Activated T-helper 9 cell treated with anti-CD3 and anti-CD28 coated beads, Interleukin-2, amount 50 U/mL, for 16 hours (primary cell): ENCODE measurements at places on chromosomes 13 and 19.
A peak's percentile ranks its signal among the peaks of the same experiment; 100 is the strongest.

GRCh38 chr13:26227166-26227971, 5.3 kb upstream of the RNF6 start:
- no peak for DNase-seq

- no peak for DNase-seq
These were observed 9.1 kb upstream of the POP4 start for GRCh38 chr19:29596885-29597525.

GRCh38 chr13:108534728-108535127, 94.7 kb upstream of the MYO16 start:
- no peak for DNase-seq

GRCh38 chr13:103291798-103292572, 225.8 kb upstream of the SLC10A2 start:
- DNase-seq = no peak

DNA sequence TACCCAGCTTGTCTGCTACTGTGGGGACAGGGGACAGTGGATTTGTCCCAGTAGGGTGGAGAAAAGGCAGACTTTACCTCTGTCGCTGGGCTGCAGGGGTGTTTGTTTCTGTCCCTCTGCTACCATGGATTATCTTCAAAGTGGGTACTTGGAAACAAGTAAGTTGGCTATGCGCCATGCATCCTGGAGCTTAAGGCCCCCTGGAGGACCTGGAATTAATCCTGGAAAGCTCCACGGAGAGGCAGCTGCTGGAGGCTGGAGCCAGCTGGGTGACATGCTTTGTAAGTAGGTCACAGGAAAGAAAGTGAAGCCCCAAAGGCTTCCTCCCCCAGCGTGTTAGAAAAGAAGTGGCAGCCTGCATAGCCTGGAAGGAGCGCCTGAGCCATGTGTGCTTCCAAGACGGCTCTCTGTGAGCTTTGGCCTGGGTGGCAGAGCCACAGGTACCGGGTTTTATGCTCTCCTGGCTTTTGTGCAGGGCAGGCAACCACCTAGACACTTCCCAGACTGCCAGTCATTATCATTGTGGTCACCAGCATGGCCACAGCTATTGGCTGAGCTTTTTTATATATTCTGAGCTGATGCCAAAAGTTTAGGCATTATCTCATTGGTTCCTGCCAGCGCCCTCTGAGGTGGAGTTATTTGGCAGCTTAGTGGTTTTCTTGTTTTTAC, 9.5 kb downstream of the B3GLCT start:
- DNase-seq = no peak

DNA sequence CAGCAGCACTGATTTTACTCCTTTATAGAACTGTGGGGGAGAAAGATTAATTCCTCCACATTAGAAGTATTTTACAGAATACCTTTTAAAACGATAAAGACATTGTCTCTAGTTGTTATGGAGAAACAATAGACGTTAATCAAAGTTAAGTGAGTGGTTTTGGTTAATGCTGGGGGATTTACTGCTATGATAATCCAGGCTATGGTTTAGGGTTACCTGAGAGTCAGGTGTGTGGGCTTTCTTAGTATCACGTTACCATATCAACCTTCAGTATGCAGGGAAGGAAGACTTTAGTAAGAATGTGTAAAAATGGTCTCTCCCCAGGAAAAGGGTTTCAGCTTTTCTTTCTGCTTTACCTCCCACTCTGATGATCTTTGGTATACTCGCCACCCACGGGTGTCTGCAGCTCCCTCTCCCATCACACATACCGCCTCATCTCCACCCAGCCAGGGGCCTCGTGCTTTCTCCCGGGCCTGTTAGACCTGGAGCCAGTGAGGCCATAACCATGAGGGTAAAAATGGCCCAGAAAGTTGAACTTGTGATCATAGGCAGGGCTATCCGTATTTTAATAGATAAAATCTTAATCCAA, 45.6 kb upstream of the WDFY2 start:
- no peak for DNase-seq

GRCh38 chr19:10093295-10094186, 7.4 kb downstream of the SHFL start:
- DNase-seq = no peak

DNA sequence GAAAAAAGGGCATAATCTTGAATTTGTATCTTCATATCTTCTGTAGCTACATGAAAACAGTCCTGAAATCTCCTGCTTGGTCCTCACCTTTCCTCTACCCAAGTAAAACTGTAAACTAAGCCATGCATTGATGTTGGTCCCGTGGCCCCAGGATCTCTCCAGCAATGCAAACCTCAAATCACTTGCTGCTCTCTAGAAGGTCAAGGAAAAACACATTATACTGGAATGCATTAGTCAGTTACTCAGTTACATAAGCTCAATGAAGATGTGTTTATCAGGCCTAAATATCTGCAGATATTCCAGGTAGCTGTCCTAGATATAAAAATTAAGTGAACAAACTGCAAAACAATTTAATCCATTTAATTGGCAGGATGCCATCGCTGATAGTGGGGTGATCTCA, 261.8 kb downstream of the ABCC4 start:
- DNase-seq = no peak

DNA sequence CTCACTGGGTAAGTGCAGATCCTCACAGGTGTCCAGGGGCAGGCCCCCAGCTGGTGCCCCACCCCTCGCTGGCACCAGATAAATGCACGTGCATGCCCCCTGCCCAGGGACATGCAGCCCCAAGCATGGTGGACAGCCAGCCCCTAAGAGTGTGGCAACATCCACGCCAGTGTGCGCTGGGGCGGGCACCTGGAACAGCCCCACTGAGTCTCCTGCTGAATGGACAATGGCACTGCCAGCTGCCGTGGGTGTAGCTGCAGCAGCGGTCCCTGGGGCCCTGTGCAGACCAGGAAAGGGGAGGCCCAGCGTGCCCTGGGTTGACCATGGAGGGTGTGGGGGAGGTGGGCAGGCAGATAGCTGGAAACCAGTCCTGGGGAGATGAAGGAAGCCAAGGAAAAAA, 538.7 kb upstream of the SGCG start:
- DNase-seq = no peak

DNA sequence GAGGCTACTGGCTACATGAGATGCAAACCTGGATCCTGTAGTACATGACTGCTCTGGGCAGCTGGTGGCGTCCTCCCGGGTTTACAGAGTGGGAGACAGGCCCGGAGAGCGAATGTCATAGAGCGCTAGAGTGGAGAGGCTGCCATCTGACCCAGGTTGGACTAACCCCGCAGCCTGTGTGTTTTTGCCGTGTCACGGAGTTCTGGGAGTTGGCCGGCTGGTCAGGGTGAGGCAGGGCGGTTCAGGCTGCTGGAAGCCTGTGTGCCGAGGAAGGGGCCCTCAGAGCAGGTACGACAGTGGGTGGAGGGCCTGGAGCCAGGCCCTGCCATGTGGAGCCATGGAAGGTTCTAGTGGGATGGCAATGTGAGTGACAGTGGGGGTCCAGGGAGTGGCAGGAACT, 12.5 kb downstream of the CRTC1 start:
- no peak for DNase-seq

GRCh38 chr13:43133792-43134191, 110.4 kb downstream of the DNAJC15 start:
- DNase-seq = no peak

DNA sequence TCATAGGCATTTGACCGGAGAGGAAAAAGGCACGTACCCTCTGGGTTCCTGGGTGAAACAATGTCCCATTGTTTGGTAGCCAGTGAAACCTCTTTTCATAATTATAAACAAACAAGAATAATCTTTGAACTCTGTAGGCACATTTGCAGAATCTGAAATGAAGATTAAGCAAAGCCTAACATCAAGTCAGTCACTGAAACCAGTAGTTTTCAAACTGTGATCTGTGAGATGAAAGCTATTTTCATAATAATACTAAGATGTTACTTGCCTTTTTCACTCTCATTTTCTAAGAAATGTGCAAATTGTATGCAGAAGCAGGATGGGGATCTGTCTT, 105.4 kb downstream of the WDFY2 start:
- no peak for DNase-seq

GRCh38 chr13:32320528-32320927, 5.2 kb downstream of the BRCA2 start:
- no peak for DNase-seq

DNA sequence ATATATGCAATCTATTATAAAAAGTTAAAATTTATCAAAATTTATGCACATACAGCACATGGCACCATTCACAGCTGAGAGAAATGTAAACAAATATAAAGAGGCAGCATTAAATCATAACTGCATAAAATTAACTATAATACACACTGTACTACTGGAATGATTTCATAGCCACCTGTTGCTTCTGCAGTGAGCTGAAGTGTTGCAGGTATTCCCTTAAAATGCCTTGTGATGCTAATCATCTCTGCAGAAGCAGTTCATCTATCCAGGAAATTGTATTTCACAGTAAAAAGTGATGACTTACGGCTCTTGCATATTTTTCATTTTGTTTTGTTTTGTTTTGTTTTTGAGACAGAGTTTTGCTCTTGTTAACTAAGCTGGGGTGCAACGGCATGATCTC, 82.1 kb downstream of the STOML3 start:
- no peak for DNase-seq

- DNase-seq = no peak
These were observed 51.3 kb upstream of the TSC22D1 start for GRCh38 chr13:44627441-44627840.

DNA sequence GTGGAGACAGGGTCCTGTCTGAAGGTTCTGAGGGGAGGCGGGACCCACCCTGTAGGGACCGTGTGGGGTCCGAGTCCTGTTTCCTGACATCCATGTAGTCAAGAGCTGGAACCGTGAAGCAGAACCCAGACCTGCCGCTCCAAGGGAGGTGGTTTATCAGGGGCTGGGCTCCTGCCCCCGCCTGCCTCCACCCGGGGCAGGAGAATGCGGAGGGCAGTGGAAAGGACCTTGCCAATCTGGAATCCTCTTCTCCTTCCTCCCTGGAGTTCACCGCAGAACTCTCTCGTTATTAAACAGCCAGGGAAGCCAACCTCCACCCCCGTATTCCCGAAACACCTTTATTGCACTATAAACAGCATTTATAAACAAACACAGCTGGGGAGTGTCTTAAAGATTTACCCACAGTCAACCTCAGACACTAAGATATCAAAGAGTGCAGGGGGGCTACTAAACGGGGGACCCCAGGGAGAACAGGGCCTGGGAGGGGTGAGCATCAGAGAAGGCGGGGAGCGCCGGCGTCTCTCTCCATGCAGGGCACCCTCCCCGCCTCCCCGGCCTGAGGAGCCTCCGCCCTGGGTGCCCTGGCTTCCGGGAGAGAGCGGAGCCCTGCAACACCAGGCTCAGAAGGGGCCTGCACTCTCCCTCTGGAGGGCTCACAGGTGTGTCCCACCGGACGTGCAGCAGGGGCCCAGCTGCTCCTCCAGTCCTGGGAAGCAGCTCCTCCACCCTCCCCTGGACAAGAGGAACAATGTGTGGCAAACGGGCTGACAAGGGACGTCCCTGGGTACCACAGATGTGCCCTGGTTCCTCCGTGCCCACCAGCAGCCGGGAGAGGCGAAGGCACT, 3.6 kb downstream of the C2CD4C start:
- no peak for DNase-seq

DNA sequence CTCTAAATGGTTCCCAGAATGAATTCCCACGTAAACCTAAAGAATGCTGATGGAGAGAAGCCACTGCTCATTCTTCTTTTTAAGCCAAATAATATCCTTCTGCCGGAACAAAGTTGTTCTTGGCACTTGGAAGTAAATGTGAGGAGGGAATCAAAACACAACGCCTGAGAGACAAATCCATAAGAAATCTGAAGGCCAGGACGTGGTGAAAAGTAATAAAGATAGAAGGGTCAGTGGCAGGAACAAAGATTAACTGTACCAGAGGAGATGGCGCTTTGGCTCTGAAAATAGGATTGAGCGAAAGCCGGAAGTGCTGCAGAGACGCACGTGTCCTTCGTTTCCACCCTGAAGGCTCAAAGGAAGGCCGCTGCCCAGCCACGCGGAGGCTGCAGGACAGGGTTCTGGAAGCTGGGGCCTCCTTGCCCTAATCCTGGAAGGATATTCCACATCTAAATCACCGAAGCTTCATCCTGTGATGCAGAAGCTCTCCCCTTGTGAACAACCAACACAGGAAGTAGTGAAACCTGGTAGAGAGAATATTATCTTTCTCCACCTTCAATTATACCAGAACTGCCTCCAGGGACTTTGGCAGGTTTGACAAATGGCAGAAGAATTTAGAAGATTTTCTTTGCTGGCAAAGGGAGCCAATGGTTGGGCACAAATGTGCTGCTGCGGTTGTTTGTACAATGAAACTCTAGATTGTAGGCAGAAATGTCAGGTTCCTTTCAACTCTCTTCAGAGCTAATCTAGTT, 214.6 kb upstream of the SERP2 start:
- DNase-seq = no peak

GRCh38 chr13:108618233-108618632, 11.2 kb upstream of the MYO16 start:
- DNase-seq = no peak

GRCh38 chr19:16886305-16886880, 2.4 kb upstream of the F2RL3 start:
- no peak for DNase-seq

GRCh38 chr13:100156788-100157187, 67.9 kb downstream of the PCCA start:
- DNase-seq = no peak

GRCh38 chr13:27398360-27398759, 26.1 kb upstream of the GTF3A start:
- DNase-seq = no peak

DNA sequence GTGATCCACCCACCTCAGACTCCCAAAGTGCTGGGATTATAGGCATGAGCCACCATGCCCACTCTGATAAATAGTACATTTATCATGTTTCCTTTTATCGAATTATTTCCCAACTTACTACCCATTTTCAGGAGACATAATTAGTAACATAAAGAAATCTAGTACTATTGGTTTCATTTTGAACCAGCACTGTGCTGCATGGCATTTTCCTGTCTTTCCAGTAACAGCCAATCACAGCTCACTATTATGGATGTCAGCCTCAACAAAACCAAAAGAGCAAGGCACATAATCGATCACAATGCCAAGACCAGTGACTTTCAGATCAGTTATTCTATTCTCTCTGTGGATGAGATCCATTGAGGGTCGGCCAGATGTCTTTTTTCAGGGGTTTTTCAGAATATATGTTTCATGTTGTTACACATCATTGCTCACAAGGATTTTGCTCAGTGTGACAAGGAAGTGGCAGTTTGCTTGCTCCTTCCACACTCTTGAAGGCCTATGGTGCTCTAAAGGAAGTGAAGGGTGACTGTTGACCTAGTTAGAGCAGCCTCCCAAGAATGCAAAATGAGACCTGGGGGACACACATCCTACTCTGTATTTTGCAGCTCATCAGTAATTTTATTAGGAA, 233.4 kb downstream of the KCNRG start:
- no peak for DNase-seq

- DNase-seq = no peak
These were observed 3.3 kb downstream of the PPP5C start for GRCh38 chr19:46350029-46350757.

DNA sequence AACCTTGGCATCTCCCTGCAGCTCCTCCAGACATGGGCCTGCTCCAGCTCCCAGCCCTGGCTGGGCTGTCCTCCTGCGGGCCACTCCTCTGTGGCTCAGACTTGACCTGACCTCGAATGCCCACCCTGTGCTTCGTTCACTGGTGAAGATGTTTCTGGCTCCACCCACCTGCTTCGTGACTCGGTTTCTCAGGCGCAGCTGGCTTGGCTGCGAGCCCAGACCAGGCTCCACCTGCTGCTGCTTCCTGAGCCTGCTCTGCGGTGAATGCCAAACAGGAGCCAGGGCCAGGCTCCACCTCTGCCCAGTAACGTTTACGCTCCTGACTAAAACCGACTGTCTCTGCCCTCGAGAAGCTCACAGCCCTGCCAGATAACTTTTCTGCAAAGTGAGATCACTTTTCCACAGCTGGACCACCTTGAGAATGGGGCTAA, 8.9 kb upstream of the RSPH6A start:
- no peak for DNase-seq

GRCh38 chr19:45691516-45692186, at the start of gene SNRPD2:
SNRPD2 (minus strand) TSS chr19:45691953; CDS start chr19:45691888, 65 bp downstream.
- DNase-seq = peak; percentile 87
